ENCODE measurements at places on chromosomes 12 and 14.

GRCh38 chr12:93947486-93947885 is 200.9 kb upstream of the PLXNC1 start:
- DNase-seq: no peak

DNA sequence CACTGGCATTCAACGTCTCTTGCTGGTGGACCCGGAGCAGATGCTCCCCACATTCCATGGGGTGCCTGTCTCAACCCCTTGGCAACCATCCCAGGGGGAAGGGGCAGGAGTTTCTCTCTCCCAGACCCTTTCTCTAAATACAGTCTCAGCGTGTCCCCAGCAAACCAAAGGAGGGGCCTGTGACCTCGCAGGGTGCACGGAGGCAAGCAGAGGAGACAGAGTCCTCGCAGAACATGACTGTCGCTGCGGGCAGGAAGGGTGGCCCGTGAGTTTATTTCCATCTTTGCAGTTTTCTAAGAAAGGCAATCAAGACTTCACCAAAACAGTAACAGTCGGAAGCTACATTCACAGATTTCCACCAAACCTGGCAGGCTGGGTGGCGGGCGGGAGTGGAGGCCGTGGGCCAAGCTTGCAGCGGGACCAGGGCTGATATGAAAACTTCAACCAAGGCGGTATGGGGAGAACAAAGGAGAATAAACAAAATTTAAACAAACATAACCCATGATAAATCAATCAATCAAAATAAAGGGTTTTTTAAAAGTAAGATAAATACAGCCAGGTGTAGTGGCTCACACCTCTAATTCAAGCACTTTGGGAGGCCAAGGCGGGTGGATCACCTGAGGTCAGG is 18.6 kb downstream of the BRF1 start:
- DNase-seq: no peak

GRCh38 chr14:100330388-100330931 is 7.3 kb downstream of the SLC25A47 start:
- no peak for DNase-seq

- DNase-seq: no peak
Measured at GRCh38 chr14:99081156-99081765, 190.7 kb downstream of the BCL11B start.

- DNase-seq: no peak
Measured at GRCh38 chr14:88017535-88017934, 12.6 kb downstream of the GPR65 start.
